ENCODE measurements at places on chromosomes 3 and 15.

DNA sequence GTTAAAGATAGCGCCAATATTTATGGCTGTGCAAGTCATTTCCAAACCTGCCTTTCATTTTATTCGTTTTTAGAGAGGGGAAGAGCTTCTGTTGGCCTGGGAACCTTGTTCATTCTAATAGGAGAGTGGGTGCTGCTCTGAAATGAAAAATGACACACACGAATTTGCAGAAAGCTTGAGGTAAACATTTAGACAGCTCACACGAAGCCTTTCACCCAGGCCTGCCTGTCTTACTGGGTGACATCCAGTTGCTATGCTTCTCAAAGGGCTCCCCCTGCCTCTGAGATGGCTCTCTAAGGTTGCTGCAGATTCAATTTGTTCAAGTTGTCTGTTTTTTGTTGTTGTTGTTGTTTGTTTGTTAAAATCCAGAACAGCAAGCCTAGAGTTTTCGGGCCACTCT is 18.2 kb downstream of the PEX5L start:
- no peak for DNase-seq

DNA sequence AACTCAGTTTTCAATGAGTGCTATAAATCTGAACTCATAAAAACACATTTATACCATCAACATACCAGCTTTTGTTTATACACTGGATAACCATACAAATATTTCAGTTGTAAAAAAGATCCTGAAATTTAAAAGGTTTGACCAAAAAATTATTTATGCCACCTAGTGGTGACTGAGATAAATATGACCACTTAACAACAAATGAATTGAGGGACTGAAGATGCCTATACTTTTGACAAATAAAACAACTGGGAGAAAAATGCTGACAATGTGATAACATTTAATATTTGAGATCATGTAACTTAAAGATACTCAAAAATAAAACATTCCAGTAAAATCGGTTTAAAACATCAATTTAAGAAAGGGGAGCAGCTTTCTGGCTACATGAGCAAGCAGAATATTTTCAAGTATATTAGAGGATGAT is 30.4 kb downstream of the ATG3 start:
- DNase-seq = no peak

- no peak for DNase-seq
Measured at GRCh38 chr15:61731099-61731498, 329.1 kb downstream of the VPS13C start.

DNA sequence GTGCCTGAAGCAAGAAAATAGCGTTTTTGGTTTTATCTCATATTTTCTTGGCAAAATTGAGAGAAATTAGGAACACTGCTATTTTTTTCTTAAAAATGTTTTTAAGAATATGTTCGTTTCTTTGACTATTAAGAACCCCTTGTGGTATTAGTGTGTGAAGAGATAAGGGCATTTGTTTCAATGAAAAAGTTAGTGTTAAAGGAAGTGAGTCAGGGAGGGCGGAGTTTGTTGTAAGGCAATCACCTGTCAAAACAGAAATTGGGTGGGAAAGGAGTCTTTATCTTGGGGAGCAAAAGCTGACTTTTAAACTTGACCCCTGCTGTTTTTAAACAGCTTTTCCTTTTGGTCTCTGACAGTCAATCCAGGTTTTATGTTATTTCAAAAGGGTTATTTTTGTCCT is 4.2 kb downstream of the RAP2B start:
- peak; percentile 24 for DNase-seq

- no peak for DNase-seq
Measured at GRCh38 chr3:29555590-29555989, 274.7 kb downstream of the RBMS3 start.

- DNase-seq = no peak
Measured at GRCh38 chr3:157347577-157348303, 88.9 kb upstream of the PTX3 start.

DNA sequence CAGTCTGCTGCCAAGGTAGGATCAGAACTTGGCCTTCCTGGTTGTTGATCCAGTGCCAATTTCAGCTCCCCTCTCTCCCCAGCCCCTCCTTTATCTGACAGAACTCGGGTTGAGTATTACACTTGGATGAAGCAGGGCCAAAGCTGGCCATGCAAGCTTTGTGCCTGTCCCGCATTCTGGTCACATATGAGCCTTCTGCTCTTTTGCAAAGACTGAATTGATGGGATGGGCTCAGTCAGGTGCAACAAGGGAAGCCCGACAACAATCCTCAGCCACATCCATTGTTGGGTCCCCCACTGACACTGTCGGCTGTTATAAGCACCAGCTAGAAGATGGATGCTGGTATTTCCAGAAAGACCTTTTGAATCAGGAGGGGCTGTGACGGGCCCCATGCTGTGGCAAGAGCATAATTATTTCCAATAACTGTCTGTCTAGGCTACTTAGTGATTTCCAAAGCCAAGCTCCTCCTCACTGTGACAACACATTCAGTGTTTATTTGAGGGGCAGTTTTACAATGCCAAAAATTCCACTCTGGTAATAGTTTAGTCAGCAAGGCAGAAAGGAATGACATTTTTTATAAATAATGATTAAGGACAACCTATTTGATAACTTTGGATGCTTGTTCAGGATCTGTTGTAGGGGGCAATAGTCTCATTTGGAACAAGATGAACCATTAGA is 146.8 kb upstream of the FRMD4B start:
- no peak for DNase-seq

GRCh38 chr15:77402740-77403379 is 17.0 kb downstream of the PEAK1 start:
- no peak for DNase-seq

- no peak for DNase-seq
Measured at GRCh38 chr15:38202361-38202760, 50.3 kb upstream of the SPRED1 start.

- no peak for DNase-seq
Measured at GRCh38 chr15:44188795-44189194, 6.3 kb downstream of the FRMD5 start.

Measured in activated CD4-positive, alpha-beta T cell treated with anti-CD3 and anti-CD28 coated beads for 48 hours (primary cell).